ENCODE measurements at places on chromosomes 5 and 9.

DNA sequence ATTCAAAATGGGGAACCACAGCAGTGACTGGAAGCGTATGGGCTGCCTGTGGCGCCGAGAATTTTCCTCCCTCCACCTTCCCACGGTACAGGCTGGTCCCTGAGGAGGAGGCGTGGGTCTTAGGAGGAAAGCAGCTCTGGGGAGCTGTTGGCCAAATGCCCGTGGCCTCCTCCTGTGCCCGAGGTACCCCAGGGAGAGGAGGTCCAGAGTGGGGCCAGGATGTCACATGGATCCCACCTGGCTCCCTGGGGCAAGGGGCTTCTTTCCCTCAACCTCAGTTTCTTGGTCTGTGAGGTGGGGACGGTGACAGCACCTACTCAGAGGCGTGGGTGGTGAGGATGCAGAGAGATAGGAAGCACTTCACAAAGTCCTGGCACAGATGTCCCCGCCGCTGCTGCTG, 16.5 kb downstream of the PRRX2 start:
- H3K4me1 ChIP-seq: no peaks in the 10 kb centered on the region
- no peak for DNase-seq
- H3K27me3 ChIP-seq: peaks cover 8% of the 10 kb centered on the region

- no peak overlapping the region for H3K27ac ChIP-seq
- no peaks in the 10 kb centered on the region for H3K36me3 ChIP-seq
- H3K27me3 ChIP-seq: peaks cover 30% of the 10 kb centered on the region
These were observed 131.0 kb upstream of the IER5L start for GRCh38 chr9:129309041-129309430.

GRCh38 chr5:53476531-53477480, 3.6 kb upstream of the FST start:
- peaks cover 28% of the 10 kb centered on the region for H3K27me3 ChIP-seq
- no peak overlapping the region for H3K4me3 ChIP-seq
- no peak overlapping the region for H3K27ac ChIP-seq
- no peaks in the 10 kb centered on the region for H3K36me3 ChIP-seq
- no peak for DNase-seq
- peaks cover 23% of the 10 kb centered on the region for H3K4me1 ChIP-seq

DNA sequence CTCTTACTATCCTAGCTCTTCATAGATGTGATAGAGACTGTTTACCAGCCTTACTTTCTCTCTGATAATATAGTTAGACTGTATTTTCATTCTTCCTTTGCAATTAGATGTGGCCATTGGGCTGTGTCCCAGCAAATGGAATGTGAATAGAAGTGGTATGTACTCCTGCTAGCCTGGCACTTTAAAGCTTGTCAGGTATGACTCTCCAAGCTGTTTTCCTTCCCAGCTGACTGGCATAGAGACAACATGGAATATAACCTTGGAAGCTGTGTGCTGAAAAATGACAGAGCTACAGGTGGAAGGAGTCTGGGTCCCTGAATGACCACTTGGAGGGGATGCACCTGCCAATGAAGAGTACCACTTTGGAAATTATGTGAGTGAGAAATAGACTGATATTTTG, 116.2 kb downstream of the DIRAS2 start:
- H3K4me1 ChIP-seq: no peaks in the 10 kb centered on the region
- H3K4me3 ChIP-seq: no peak overlapping the region
- peaks cover 9% of the 10 kb centered on the region for H3K27me3 ChIP-seq
- H3K36me3 ChIP-seq: no peaks in the 10 kb centered on the region

- no peaks in the 10 kb centered on the region for H3K27me3 ChIP-seq
- H3K4me1 ChIP-seq: peaks cover 39% of the 10 kb centered on the region
- DNase-seq: no peak
These were observed 590 bp downstream of the HDAC3 start for GRCh38 chr5:141636106-141636412.

- no peaks in the 10 kb centered on the region for H3K36me3 ChIP-seq
- no peak for DNase-seq
- no peaks in the 10 kb centered on the region for H3K27me3 ChIP-seq
These were observed 435.9 kb downstream of the BNC2 start for GRCh38 chr9:16434526-16434925.

- H3K27ac ChIP-seq: no peak overlapping the region
- no peak overlapping the region for H3K4me3 ChIP-seq
- H3K4me1 ChIP-seq: no peaks in the 10 kb centered on the region
- DNase-seq: no peak
- H3K27me3 ChIP-seq: no peaks in the 10 kb centered on the region
- peaks cover 37% of the 10 kb centered on the region for H3K36me3 ChIP-seq
These were observed 80.6 kb upstream of the POU5F2 start for GRCh38 chr5:93821891-93822415.
